Stimulated activated CD8-positive, alpha-beta memory T cell treated with anti-CD3 and anti-CD28 coated beads, Interleukin-7, amount 100 ng/mL, for 1 hour (primary cell): ENCODE measurements at places on chromosomes 13 and 19.

- DNase-seq: no peak
These were observed 94.3 kb upstream of the PABPC3 start for GRCh38 chr13:25001476-25002206.

DNA sequence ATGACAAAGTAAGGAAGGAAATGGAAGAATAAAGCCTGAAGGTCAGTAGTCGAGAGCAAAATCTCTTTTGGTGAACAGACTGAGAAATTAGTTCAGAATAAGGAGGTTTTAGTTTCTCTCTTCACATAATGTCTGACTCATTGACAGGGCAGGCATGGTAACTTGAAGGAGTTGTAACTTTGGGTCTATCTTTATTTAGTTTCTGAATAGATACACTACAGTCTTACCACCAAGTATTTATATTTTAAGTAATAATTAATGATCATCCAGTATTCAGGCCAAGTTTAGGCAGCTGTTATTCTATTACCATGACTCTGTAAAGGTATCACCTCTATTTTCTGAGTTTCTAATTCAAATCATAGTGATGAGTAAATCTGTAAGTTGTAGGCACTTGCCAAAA is 219.9 kb downstream of the SPRY2 start:
- DNase-seq: no peak

DNA sequence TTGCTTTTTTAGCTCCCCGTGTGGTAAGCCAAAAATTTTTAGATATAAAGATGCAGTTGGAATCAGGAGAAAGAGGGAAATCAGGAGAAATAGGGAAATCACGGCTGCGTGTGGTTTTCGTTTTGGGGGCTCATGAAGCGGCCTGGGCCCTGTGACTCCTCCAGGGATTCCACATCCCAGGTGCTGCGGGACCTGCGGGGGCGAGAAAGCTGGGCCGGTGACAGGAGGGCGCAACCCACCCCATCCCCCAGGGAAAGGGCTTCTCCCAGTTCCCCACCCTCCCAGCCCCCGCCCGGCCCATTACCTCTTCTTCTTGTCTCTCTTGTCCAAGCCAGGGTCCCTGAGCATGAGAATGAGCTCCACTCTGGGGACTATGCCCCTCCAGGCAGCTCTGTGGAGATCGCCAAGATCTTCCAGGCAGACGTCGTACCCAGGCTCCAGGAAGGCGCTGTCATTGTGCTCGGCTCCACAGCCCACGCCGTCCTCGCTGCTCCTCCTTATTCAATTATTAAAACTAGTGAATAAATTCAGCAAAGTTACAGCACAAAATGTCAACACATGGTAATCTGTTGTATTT is 111.0 kb downstream of the MRPL57 start:
- no peak for DNase-seq

DNA sequence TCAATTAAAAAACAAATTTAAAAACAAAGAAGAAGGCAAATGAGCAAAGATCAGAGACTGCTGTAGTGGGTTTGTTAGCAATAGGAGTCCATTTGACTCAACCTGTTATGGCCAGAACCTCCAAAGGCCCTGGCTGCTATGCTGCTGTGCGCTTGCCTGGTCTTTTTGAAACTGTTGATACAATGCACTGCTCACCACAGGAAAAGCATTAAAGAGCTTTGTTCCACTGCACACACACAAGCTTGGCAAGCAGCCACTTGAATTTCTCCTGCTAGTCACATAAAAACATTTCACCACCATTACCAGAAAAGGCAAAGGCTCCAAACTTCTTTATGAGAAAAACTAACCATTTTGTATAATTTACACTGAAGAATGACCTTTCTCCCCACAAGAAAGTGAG is 132.2 kb downstream of the FREM2 start:
- DNase-seq: no peak

DNA sequence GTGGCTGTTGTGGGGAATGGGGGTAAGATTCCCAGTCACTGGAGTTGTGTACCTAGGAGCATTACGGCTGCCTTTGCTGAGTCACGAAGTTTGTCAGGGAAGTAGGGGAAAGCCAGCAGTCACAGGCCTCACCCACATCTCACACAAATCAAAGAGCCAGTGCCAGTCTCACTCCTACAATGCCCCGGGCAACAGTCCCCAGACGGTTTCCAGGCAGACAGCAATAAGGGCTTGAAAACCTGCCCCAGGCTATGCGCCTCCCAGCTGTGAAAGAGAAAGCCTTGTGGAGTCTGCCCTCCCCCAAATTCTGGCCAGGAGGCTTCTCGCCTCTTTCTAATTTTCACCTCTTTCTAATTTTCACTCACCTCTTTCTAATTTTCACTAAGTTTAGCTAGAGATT is 142.3 kb upstream of the EDNRB start:
- no peak for DNase-seq

- DNase-seq: no peak
These were observed 125.3 kb downstream of the TM9SF2 start for GRCh38 chr13:99626461-99627082.

- no peak for DNase-seq
These were observed 136.4 kb downstream of the PTPRS start for GRCh38 chr19:5204212-5204611.
